ENCODE measurements at places on chromosomes 4 and X.

DNA sequence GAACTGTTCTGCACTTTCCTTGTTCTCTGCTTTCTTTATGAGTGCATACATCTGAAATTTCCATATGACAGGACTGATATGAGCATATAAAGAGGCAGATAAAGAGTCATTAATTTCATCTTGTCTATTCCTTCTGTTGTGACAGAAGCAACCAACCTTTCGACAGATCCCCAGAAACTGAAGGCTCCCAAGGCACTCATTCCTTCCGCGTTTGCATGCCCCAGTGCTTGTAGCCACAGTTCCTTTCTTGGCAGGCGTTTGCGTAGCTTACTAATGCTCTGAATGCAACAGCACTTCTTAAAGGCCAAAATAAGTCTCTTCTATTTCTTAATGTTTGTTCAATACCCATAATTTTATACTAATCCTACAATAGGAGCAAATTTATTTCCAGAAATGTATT is 94.0 kb upstream of the TBL1X start:
- no peak for DNase-seq

DNA sequence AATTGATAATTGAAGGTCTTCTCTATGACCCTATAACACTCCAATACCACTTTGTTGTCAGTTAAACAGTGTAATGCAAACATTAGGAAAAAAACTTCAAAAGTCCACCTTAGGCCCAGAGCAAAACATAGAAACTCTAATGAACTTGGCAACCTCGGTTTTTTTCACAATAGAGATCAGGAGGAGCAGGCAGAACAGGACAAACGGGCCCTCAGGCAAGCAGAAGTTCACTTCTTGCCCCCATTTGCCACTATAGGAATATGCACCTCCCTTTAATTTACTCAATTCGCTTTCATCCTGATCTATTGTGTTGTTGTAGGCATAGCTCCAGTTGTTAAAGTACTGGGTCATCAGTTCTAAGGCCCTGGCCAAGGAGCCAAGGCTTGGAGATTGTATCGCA is 18.2 kb downstream of the ACOX3 start:
- DNase-seq: no peak

DNA sequence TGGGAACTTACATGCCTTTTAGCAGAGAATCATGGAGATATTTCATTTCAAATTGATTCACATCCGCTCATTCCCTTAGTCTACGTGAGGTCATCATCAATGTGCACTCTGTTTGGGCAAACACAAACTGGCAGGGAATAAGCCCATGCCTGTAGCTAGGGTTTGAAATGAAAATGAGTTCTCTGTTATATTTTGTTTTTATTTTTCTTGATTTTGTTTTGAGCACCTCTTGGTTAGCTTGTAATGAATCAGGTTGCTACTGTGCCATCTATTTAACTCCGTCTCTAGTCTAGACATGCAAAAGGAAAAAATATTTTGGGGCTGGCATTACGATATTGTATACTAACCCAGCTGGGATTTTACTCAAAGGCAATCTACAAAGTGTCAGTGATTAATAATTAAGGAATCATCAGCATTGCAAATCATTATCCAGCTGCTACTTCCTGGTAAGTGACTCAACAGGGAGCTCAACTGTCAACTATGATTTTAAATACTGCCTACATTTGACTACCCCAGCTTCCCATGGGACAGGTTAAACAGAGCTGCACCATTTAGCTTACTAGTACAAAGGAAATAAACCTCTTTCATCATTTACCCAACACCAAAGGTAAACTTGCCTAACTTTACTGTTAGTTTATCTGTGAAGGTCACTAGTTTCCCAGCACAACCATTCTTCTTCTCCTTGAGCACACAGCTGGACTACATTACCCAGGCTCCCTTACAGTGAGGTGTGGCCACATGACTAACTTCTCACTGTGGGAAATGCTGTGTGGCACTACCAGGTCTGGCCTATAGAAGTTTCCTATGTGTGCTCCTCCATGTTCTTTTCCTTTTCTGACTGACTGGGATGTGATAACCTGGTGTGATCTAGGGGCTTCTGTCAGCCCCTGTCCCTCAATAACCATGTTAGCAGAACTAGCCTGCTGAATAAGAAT is 21.2 kb upstream of the TRPC5OS start:
- no peak for DNase-seq

GRCh38 chr4:41537292-41537890 is 566 bp upstream of the LIMCH1 start:
- DNase-seq: no peak

- DNase-seq: peak; percentile 35
Observed at GRCh38 chrX:142249721-142250120, 44.6 kb upstream of the MAGEC2 start.

- no peak for DNase-seq
Observed at GRCh38 chrX:131789664-131790063, 233.4 kb upstream of the STK26 start.

DNA sequence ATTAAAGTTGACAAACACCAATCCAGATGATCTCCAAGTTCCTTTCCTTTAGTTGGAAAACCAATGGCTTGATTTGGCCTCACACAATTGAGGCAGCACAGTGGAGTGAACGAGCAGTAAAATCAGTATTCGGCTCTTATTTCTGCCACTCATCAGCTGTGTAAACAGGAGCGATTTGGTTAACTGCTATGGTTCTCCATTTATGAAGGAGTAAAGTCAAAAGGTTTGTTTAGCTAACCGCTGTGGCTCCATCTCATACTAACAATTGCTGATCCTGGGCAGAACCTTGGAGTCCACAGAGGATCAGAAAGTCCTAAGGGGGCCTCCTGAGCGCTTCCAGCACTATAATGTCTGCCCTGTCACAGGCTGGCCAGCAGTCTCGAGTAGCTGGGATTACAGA is 54.5 kb upstream of the EXOC1L start:
- no peak for DNase-seq

DNA sequence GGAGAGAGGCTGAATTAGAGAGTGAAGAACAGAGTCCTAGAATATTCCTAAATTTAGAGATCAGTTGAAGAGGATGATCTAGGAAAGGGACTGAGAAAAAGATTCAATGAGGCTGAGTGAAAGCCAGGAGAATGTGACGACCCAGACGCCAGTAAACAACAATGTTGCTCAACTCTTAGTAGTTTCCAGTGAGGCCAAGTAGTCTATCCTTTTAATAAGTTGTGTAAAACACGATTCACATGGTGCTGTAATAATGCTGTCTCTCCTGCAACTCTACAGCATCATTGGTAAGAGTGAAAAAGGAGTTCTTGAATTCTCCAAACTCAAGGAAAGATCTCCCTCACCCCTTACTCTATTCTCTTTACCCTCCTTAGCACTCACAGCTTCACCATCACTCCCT is 140.3 kb downstream of the CFAP299 start:
- no peak for DNase-seq

DNA sequence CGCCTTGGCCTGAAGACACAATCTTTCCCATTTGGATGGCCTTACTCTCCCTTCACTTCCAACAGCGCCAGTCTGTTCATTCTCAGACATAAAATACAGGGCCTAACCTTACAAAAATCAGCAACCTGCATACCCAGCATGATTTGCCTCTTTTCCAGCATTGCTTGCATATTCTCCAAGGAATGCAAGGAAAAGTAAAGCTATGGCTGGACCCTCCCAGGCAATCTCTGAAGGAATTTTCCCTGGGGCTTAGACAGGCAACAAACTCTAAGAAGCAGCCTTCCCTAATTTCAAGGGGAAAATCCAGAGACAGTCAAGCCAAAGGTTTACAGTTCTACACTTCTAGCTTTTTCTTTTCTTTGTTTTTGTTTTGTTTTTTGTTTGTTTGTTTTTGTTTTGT is 3.6 kb downstream of the DCTD start:
- DNase-seq: no peak

DNA sequence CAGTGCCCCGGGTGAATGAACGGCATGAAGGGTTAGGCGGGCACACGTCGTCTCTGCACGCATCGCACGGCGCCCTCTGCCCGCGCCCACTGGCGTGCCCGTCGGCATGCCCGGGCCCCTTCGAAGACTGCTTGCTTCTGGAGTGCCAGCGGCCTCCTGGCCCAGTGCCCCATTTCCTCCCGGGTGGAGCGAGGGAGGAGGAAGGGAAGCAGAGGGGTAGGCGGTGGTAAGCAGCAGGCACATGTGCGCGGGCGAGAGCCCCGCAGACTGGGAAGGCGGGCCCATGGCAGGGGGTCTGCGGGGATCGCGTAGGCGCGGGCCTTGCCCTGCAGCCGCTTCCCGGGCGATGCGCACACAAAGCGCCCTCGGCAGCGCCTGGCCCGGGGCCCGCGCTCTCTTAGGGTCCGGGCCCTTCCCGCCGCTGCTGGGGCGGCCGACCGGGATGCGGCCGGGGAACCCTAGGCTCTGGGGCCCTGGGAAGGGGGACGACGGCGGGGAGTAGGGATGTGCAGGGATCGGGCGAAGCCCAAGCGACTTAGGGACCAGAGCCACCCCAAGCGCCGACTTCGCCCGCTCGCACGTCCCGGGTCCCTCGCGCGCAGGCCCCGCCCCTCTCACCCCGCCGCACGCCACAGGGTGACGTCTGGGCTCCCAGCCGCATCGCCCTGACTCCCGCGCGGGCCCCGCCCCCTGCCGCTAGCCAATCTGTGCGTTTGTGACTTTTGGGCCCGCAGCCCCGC is 866 bp upstream of the EMD start:
- no peak for DNase-seq

All from mesenteric fat pad (tissue), 1 donor.